ENCODE measurements at places on chromosomes 6 and 20.

GRCh38 chr20:889106-889505 is 27.0 kb downstream of the ANGPT4 start:
- no peak for DNase-seq

GRCh38 chr6:128807577-128807976 is 75.4 kb upstream of the LAMA2 start:
- no peak for DNase-seq

- DNase-seq: no peak
Observed at GRCh38 chr6:33431880-33432541, 12.1 kb downstream of the SYNGAP1 start.

GRCh38 chr6:63640062-63640461 is 4.5 kb downstream of the PHF3 start:
- no peak for DNase-seq

GRCh38 chr20:21562656-21563055 is 48.8 kb upstream of the NKX2-2 start:
- DNase-seq: no peak

DNA sequence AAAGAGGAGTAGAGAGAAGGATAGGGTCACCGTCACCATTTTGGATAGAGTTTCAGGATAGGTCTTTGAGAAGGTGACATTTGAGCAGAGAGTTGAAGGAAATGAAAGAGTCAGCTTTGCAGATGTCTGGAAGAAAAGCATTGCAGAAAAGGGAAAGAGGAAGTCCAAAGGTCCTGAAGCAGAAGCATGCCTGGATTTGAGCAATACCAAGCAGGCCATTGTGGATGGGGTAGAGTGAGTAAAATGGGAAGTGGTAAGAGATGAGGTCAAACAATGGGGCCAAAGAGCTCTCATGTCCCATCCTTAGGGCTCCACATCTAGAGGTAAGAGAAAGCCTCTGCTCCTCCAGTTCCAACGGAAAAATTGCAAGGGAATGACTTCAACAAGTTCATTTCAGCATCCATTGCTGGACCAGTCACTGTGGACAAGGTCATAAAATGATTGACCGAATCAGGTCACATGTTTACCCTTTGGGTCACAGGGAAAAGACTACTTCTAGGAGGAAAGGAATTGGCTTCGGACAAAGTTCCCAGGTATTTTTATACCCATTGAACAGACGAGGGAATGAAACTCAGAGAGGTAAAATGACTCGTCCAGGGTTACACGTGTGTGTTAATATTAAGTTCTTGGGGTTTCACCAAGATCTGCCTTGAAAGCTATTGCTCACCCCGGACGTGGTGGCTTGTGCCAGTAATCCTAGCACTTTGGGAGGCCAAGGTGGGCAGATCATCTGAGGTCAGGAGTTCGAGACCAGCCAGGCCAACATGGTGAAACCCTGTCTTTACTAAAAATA is 6.6 kb upstream of the SAMHD1 start:
- DNase-seq: no peak

DNA sequence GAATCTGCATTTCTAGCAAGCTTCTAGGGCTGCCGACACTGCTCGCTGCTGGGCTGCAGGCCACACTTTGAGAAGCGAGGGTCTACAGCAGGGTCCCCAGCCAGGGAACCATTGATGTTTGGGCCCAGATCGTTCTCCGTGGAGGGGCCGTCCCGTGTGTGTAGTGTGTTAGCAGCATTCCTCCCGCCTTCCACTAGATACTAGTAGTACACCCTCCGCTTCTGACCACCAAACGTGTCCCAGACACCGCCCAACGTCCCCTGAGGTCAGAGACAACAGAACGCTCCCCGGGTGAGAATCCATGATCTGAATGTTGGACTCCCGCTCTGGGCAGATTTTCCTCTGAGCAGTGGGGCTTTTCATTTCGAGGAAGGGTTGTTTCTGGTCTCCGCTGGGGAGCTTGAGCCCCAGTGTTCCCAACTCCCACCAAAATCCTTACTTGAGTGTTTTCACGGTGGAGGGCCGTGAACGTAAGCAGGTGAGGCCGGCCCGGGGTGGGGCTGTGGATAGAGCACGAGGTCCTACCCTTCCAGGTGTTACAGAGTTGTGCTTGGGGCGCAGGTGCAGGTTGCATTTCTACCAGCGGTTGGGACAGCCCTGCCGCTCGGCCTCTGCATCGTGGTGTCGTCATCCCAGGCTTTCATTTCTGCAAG is 124.6 kb downstream of the SYCP2 start:
- no peak for DNase-seq

DNA sequence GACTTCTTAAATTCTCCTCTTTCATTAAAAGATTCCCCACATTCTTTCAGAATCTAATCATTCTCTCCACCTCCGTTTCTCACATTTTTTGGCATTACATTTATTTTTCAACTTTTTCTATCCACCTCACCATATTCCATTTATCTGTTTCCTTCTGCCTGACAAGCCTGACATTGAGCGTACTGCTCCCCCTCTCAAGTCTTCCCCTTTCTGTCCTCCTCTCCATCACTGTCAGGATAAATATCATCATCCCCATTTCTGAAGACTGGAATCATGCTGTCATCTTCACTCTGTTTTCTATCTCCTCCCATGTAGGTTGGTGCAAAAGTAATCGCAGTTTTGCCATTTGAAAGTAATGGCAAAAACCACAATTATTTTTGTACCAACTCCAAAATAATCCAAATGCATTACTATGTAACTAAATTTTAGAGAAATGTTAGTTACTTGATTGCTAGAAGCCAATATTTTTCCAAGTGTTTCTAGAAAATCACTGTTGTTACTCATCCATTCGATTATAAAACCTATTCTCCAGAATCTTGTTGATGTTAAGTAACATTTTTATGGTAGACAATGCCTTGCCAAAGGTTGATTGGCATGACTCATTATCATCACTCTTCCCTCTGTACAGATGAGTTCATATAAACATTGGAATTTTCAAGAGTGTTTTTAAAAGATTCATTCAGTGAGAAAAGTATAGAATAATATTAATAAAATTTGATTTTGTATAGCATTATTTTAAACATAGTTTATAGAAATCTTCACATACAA is 292.3 kb upstream of the RNF217 start:
- DNase-seq: no peak

DNA sequence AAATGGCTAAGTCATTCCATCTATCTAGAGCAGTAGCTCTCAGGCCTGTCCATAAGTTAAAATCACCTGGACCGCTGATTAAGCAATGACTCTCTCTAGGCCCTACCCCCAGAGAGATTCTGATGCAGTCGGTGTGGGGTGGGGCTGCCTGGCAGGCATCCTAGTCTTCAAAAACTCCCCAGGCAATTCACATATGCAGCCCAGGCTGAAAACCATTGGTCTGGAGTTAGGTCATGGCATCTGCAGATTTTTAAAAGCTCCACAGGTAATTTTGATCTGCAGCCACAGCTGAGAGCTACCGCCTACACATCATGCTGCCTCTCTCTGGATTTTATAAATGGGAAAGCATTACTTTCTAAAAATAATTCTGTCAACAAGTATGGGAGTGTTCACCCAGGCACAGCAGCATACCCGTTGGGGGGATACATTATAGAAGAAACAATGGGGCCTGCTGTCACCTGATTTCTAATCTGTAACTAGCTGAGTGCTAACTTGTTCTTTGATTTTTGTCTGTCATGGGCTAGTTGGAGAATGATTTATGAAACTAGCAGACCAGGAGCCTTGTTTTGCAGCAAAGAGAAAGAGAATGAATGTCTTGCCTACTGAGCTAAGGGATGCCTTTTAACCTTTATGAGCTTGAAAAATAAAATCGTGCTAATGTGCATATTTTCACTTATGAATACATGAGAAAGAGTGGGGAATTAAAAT is 44.1 kb upstream of the ATXN1 start:
- no peak for DNase-seq

DNA sequence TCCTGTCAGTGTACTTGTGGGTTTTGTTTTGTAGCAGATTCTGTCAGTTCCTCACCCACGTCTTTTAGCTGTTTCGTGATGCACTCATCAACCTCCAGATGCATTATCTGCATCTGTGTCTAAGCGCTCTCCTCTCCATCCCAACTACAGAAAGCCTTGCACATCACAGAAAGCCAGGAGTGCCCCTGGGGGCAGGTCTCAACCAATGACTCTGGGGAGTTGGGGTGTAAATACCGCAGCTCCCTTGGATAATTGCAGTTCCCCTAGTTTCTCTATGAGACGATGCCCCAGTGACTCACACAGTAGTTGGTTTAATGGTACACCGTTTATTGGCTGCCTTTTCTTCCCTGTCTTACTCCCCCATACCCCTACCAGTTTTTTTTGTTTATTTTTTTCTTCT is 158.1 kb downstream of the SOX4 start:
- DNase-seq: no peak

DNA sequence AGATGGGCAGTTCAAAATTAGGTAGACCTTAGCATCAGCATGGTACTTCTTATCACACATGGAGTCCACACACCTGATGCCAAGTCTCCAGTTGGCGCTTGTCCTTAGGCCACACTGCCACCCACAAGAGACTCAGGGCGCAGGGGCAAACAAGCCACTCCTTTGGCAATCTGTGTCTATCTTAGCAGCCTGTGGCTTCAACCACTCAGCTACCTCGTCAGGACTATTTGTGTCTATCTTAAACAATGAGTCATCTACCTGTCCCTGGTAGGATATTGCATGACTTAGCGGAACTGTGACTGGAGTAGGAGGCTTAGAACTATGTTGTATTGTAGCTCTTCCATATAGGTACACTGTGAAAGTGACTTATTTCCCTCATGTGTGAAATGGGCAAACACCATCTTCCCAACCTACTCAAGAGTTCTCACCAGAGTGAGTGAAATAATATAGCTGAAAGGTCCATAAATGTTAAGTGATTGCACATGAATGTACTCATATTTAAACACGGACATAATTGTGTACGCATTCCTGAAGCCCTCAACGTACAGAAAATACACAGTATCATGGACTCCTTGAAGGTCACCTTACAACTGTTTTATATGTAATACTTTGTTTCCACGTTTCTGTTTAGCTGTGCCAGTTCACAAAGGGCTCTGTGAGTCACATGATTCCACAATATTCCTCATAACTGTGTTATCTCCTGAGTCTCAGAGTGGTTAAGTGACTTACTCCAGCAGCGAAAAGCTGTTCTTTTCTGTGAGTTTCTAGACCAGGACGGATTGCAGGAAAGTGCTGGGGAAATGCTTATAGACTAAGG is 1.6 kb downstream of the TRIM27 start:
- no peak for DNase-seq

GRCh38 chr6:75691012-75691411 is 58.0 kb upstream of the MYO6 start:
- DNase-seq: no peak

- no peak for DNase-seq
Observed at GRCh38 chr20:63733579-63734081, 2.8 kb upstream of the LIME1 start.

- no peak for DNase-seq
Observed at GRCh38 chr6:137550535-137550934, 56.3 kb upstream of the OLIG3 start.

GRCh38 chr20:52943185-52943841 is 28.8 kb upstream of the TSHZ2 start:
- no peak for DNase-seq

- no peak for DNase-seq
Observed at GRCh38 chr6:20028562-20028961, 183.7 kb downstream of the MBOAT1 start.

GRCh38 chr20:48685300-48685699 is 142.5 kb downstream of the PREX1 start:
- DNase-seq: no peak

DNA sequence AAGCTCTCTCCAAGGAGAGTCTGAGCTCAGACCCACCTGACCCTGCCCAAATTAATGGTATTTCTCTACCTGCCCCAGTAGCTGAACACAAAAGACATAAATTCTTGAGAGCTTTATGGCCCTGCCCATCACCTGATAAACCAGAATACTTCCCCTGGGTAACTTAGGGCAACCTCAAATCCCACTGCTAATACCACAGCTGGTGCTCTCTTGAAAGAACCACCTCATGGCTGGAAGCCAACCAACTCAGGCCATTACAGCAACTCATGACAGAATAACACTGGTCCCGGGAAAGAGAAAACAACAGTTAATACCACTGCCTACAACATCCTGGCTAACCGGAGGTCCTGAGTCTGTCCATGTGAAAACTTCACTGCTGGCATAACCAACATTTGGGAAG is 328.6 kb downstream of the NKAIN2 start:
- DNase-seq: no peak

DNA sequence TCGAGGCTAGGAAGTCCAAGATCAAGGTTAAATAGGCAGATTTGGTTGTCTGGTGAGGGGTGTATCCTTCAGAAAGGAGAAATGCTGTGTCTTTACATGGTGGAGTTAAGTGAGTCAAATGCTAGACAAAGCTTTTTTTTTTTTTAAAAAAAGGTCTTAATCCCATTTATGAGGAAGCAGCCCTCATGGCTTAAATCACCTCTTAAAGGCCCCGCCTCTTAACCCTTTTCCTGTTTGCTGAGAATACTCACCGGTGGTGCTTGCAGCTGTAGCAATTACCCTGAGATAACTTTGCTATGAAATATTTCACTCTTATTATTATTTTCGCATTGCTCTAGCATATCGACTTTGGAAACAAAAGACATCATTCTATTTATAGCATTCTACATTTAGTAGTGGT is 30.8 kb downstream of the FBXO30 start:
- no peak for DNase-seq

DNA sequence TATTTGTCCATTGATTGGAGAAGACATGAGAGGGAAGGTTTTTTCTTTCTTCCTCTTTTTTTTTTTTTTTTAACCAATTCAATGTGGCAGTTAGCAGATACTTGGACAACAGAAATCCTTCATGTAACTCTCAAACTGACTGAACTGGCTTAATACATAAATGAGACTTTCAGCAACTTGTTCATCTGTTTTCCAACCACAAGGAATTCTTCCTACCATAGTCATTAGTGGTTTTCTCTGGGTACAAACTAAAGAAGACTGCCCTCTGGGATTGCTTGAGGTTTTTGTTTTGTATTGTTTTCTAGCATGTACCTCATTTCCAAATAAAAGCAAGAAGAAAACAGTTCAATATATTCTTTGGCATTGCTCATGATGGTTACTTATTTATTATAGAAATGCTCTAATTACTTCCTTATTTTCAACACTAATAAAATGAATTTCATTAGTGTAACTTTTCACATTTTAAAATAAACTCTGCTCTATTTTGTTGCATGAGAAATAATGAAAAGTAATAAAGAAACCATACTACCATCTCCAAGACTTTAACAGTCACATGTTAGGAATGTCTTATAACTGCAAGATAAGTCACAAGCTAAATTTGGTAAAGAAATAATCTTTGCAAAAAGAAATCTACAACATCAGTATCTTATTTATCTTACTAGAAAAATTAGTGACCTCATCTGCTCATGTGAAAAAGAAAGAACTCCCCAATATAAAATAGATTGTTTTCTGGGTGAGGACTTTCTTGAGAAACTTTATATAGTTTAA is 52.0 kb downstream of the ME1 start:
- DNase-seq: no peak

- DNase-seq: no peak
Observed at GRCh38 chr20:23773127-23773526, 22.4 kb upstream of the CST1 start.

GRCh38 chr20:1809131-1809572 is 86.1 kb upstream of the SIRPA start:
- no peak for DNase-seq
